Osteocyte (in vitro differentiated cells): ENCODE measurements at places on chromosomes 2 and 18. TPM values are rescaled to one million over a fixed set of nuclear protein-coding genes. Genes with fewer than 3 reads are reported as not detected.

DNA sequence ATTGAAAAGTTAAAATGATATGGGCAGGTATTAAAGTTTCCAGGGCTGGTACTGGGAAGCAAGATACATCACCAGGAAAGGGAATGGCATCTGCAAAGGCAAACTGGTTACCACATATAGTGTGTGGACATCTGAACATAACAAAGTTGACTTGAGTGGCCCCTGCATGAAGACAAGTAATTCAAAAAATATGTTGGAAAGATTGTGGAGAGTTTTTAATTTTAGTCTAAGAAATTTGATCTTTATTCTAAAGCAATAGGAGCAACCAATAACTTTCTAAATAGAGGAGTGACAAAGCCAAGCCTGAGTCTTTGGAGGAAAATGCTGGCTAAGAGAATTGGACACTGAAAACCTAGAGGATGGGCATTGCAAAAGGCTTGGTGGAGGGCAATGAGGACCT is 278.2 kb downstream of the ALK start:
- no peak for DNase-seq

GRCh38 chr2:212520340-212520739 is 18.3 kb downstream of the ERBB4 start:
- no peak for DNase-seq

DNA sequence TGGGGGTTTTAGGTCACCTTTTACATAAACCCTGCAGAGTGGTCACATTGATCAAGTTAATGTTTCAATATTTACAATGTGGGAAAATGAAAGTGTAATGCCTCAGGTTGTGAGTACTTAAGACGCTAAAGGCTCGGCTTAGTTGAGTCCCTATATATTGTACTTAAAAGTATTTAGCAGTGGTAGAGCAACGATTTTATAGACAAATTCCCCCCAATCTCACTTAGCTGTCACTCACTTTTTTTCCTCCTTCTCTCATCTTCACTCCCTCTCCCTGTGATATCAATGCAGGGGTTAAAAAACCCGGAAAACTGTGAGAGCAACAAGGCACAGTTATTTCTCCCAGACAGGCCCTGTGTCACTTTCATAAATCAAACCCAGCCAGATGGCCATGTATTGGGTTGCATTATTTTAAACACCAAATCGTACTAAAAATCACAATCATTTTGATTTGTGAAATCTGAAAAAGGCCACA is 5.4 kb downstream of the POU3F3 start:
- DNase-seq, result no peak

GRCh38 chr18:43534511-43534910 is 257.2 kb upstream of the SYT4 start:
- no peak for DNase-seq

- DNase-seq, result no peak
Observed at GRCh38 chr2:176134035-176134434, 4.5 kb downstream of the HOXD8 start.

DNA sequence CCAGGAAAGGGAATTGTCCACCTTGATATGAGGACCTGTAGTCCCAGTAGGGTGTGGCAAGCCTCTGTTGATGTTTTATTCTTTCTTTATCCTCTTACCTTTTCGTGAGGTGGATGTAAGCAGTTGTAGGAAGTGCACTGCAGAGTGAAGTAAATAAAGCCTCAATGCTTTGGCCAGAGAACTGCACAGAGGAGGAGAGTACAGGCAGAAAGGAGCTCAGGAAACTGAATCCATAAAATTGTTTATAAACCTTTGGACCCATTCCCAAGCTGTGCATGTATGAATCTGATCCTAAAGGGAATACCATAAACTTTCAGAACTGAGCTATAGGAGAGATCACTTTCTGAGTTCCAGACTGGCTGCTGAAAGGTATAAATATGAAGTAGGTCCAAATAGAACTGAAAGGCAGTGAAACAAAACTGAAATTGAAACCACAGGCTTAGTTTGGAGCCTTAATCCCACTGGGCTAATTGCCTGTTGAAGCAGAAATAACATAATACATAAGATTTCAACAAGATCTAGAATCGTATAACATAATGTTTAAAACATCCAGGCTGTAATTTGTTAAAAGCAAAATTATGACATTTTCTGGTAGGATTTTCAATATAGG is 17.9 kb upstream of the SLC9A4 start:
- DNase-seq, result no peak

GRCh38 chr2:208186465-208186864 is 3.4 kb downstream of the C2orf80 start:
- no peak for DNase-seq

GRCh38 chr2:181363164-181363563 is 94.0 kb upstream of the ITGA4 start:
- no peak for DNase-seq

The CCBE1 gene
- total RNA-seq, result 22.8 and 30.9 TPM in 2 replicates

The FBXO11 gene
- 70.6 and 71.5 TPM in 2 replicates for total RNA-seq

The MC4R gene
- total RNA-seq, result not detected in 2 replicates

The GRP gene
- total RNA-seq, result not detected in 2 replicates

The MDH1B gene
- 1.2 and 1.3 TPM in 2 replicates for total RNA-seq

The CCL20 gene
- total RNA-seq, result not detected in 2 replicates
